Choroid plexus epithelial cell (primary cell): ENCODE measurements at places on chromosomes 13 and 19.

GRCh38 chr19:5091684-5092480 lies 123.0 kb downstream of the KDM4B start:
- DNase-seq = no peak

- DNase-seq = no peak
Measured at GRCh38 chr13:74230984-74231501, 96.8 kb upstream of the KLF12 start.

DNA sequence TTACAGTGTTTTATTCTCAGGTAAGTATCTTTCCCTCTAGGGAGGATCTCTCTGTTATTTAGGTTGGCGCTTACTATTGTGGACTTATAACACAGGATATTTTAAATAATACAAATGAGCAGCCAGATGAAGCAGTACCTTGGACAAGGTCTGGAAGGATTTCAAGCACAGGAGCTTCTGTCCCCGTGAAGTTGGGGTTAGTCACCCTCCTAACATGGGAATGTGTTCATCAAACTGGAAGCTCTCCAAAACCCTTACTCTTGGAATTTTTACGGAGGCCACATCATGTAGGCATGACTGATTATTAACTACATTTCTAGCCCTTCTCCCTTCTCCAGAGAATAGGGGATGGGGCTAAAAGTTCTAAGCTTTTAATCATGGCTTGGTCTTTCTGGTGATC lies 38.3 kb upstream of the SPRY2 start:
- DNase-seq = peak; percentile 54

DNA sequence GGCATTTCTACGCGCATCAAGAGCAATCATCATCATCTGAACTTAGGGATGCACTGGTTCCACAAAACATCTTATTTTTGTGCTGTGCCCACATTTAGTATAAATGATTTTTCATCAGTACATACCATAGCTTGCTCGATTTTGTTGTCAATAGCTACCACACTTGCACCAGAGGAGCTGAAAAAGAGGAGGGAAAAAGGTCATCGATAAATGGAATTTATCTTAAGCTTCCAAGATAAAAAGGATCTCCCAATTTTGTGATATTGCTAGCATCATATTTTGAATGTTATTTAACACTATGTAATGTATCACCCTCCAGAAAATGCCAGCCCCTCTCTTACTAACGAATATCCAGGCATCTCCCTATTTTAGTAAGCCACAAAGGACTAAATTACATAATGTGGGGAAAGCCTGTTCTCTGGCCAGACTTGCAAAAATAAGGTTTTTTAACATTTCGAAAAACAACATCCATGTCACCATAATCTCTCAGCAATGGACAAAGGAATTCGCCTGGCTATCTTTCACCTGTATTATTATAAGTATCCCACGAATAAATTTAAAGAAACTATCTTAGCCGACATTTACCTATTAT lies 62.4 kb downstream of the SERP2 start:
- no peak for DNase-seq

DNA sequence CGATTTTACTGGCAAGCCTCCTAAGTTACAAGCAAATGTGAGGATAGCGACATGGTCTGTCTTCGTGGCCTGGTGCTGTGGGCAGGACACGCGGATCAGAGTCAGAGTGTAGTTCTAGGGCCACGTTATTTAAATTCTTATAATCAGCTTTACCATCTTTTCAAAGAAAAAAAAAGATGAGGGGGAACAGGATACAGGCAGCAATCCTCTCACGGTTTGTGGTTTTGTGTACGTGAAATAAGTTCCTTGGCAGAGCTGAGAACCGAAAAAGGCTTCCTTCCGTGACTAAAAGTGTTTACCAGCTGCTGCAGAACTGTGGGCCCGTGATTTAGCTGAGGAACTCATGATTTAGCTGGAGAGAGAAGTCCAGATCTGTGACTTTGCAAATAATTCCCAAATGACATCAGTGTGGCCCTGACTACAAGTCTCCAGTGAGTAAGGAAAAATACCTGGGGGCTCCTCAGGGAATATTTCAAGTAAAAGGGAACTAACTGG lies 27.2 kb downstream of the RCBTB2 start:
- no peak for DNase-seq

- peak; percentile 15 for DNase-seq
Measured at GRCh38 chr19:38319421-38320258, at the start of gene KCNK6. Gene KCNK6, plus strand, starts transcription at chr19:38319845. Its CDS starts 106 bp downstream, at chr19:38319951.

DNA sequence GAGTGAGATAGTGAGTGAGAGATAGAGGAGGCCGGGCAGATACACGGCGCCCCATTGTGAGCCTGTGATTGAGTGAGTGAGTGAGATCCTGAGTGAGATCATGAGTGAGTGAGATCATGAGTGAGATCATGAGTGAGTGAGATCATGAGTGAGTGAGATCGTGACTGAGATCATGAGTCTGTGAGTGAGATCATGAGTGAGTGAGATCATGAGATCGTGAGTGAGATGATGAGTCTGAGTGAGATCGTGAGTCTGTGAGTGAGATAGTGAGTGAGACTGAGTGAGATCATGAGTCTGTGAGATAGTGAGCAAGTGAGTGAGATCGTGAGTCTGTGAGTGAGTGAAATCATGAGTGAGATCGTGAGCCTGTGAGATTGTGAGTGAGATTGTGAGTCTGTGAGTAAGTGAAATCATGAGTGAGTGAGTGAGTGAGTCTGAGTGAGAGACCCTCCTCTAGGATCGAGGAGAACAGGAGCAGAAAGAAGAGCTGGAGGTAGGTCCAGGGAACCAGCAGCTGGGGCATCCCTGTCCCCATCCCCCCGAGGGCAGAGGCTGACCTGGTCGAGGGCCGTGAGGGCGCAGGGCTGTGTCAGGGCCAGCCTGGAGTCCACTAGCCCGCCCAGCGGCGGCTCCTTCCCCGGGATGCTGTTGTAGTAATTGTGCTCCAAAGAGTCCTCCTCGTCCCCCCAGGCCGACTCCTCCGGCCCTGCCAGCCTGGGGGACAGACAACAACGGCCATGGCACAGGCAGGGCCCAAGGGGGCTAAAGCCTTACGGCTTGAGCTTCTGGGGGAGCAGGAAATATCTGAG lies 25.4 kb upstream of the C2CD4C start:
- no peak for DNase-seq

DNA sequence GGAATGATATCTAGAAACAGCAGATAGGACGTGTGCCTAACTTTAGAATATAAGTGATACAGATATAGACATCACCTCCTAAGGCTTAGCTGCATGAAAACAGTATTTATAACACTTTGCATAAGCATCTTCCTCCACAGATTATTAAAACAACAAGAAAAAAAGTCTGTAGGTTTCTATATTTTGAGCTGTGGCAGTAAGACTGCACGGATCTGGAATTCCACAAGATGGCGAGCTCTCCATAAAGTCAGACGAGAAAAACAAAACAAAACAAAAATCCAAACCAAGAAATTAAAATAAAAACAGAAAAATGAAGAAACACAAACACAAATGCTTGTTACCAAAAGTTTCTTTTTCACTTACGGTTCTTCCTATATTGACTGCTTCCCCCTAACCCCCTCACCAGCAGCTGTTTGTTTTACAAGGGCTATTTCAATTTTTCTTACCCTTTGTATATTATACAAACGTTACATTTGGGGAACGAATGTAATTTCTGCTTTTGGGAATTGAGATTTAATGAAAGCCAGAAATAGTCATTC lies 285.8 kb downstream of the MYO16 start:
- DNase-seq = peak; percentile 88

DNA sequence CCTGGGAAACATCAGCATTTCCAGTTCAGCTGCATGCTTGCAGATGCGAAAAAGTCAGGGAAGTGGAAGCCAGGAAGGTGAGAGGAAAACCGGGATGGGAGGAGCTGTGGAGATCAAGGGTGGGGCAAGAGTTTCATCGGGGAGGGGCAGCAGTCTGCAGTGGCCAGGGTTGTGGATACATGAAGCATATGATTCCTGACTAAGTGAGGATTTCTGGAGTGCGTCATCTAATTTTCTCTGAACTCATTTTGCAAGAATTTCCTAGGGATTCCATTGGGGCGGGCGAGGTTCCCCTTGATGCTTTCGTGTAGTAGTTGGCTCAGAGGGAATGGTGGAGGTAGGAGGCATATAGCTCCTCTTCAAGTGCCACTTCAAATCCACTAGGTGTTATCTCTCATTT lies 344.1 kb upstream of the TMTC4 start:
- DNase-seq = peak; percentile 25

DNA sequence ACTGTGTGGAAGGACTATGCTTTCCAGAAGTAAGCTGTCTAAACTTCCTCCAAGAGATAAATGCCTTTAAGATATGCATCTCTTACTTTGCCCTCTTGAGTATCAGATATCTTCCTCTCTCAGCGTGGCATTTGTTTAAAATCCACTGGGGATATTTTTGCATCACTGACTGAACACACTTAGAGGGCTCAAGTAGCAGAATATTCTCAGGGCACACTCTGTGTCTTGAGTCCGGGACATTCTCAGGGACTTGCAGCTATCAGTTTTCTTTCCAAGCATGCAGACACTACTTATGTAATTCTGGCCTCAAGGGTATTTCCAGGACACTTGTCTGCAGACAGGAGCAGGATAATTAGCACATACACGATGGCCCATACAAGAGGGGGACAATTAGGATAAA lies 84.7 kb downstream of the ERCC5 start:
- DNase-seq = no peak

DNA sequence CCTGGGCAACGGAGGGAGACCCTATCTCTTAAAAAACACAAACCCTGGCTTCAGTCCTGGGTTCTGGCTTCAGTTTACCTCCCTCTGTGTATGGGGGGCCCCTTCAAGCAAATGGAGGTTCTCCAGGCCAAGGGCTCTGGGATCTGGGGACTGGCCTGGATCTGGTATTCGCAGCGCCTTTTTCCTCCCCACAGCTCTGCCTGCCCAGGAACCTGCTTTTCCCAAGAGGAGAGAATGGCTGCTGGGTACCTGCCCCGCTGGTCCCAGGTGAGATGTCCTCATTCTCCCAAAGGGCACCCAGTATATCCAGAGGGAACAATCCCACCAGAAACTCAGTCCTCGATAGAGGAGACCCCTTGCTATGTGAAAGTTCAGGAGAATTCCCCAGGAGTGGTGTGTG lies 3.2 kb downstream of the ZNF554 start:
- DNase-seq = no peak

DNA sequence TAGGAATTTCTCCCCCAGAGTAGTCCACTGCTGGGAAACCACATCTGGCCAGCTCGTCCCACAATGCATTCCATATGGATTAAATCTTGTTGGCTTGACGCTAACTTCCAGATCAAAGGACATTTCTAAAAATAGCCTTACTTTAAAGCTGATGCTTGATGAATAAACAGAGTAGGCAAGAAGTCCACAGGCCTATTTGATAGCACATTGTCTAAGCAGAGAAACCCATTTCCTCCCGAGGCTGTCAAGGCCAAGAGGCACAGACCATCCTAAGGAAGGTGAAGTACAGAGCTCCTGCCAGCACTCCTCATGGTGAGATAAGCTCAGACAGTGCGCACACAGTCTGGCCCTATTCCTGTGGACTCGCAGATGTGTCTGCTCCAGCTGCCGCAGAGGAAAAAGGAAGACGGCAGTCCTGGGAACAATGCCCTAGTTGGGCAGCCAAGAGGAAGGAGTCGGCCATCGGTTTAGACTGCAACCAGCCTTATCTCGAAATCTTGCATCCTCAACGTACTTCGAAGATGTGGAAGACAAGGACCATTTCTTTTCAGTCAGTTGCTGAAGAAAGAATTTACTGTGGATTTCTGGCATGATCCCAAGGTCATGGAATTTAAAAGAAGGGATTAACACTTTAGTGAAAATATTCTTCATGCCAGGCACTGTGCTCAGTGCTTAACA lies 156.8 kb downstream of the RGCC start:
- DNase-seq = peak; percentile 93

DNA sequence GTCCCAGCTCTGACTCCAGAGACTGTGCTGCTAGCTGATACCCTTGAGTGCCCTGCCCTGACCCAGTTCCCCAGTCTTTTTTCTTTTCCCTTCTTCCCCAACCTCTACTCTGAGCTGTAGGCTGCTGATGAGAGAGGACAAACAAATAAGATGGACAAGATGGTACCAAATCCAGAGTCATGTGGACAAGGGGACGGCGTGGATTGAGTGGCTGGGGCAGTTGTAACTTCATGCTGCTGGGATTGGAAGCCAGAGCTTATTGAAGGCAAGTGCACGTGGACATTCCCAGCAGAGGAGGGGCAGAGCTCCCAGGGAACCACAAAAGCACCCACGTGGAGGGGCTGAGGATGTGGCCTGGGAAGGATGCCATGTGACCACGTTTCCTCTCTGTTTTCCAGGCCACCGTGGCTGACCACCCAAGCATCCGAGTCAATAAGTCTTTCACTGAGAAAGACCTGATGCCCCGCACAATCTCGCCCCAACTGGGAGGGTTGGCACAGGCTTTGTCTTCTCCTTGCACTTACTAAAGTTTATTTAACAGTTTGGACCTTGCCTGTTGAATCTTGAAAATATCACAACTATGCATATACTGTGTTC lies 323.3 kb upstream of the ZNF507 start:
- no peak for DNase-seq

GRCh38 chr13:114071410-114071809 lies 61.0 kb downstream of the RASA3 start:
- no peak for DNase-seq

GRCh38 chr13:62512194-62513141 lies 1096.8 kb upstream of the PCDH20 start:
- DNase-seq = peak; percentile 65

- no peak for DNase-seq
Measured at GRCh38 chr13:20191311-20192157, 1.2 kb downstream of the GJB2 start.

DNA sequence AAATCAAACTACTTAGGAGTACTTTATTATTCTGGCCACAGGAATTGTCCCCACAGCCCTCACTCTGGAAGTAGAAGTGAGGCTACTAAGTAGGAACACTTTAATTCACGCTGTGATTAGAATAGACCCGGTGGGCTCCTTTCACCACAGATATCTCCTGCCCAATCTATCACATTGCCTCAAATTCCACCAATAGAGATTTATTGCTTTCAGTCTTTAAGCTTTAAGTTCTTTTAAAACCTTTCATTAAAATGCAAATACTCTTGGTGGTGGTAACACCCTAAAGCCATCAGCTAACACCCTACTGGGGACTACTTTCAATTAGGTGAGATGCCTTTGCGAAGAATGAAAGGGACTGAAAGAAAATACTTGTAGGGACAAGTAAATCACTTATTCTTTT lies 181.9 kb downstream of the DACH1 start:
- no peak for DNase-seq

GRCh38 chr13:113791761-113792160 lies 32.7 kb downstream of the TMEM255B start:
- DNase-seq = no peak
